Fibroblast of skin of right quadriceps (primary cell): ENCODE measurements at places on chromosomes 7 and 10.
A peak's percentile ranks its signal among the peaks of the same experiment; 100 is the strongest.

GRCh38 chr7:139646566-139646965 lies 123.1 kb downstream of the CLEC2L start:
- no peak for DNase-seq

DNA sequence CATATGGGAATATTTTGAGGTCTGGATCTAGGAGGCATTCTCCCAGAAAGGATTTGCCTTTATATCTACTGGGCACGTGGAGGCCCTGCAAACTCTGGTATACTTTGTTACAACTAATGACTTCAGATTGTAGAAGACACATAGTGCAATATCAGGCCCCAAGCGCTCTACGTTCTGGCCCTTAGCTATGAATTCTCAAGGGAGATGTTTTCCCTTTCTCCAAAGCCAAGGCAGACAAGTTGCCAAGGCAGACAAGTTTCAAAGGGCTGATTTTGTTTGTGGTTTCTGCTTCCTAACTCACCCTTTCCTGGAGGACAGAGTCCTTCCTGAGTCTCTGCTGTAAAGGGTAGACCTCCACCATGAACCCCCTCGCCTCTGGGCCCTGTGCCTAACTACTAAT lies 99.4 kb upstream of the CTTNBP2 start:
- DNase-seq, result no peak

DNA sequence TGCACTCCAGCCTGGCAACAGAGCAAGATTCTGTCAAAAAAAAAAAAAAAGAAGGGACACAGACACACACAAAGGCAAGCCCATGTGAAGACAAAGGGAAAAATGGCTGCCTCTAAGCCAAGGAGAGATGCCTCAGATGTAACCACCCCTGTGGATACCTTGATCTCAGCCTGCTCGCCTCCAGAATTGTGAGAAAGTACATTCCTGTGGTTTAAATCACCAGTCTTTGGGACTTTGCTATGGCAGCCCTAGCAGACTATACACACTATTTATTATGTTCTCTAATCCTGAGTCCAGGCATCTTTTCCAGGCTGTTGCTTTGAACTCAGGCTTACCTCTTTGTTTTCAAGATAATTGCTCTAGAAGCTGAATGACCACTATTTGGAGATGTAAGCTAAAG lies 494.3 kb downstream of the GALNT17 start:
- peak; percentile 84 for DNase-seq

DNA sequence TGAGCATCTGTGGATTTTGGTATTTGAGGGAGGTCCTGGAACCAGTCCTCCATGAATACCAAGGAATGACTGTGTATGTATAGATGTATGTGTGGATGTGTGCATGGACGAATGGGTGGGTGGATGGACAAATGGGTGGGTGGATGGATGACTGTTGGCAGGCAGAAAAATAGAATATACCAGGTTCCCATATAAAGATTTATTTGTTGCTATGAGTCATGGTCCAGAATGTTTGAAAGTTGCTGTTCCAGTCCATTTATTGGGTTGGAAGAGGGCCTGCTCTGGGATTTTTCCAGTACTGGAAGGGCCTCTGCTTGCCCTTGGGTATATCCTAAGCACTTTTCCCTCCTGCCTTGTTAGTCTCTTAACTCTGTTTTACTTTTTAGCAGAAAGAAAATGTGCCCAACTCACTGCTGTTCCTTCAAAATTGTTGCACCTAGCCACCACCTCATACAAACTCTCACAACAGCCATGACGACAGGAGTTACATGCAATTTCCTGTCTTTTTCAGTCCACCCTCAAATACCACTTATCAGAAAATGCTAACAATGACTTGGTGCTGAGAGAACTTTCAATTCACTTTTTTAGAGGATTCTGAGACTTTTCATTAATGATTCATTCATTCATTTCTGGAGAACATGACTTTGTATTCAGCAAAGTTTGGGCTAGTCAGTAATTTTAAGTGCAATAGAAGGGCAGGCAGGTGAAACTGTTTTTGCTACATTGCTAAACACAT lies 108.1 kb downstream of the EEPD1 start:
- DNase-seq, result peak; percentile 23

GRCh38 chr7:16046041-16046440 lies 359.6 kb upstream of the MEOX2 start:
- peak; percentile 70 for DNase-seq

GRCh38 chr10:111429288-111430028 lies 352.6 kb downstream of the ADRA2A start:
- DNase-seq, result no peak

DNA sequence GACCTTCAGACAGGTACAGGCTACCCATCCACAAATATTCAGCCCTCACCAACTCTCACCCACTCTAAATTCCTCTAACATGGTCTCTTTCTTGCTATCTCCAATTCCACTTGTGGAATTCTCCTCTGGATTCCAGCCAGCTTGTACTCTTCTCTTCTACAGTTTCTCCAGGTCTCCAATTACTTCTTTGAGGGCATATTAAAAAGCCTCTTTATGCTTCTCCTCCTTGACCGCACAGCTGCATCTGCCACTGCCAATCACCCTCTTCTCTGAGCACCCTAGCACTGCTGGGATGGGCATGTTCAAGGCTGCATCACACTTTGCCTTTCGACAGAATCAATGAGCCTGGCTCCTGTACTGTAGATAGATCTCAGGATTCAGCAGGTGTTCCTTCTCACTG lies 101.5 kb upstream of the ANKRD1 start:
- no peak for DNase-seq
